ENCODE measurements at places on chromosomes 3 and 15.

GRCh38 chr15:90982135-90982534 is 12.2 kb downstream of the PRC1 start:
- no peak for DNase-seq

DNA sequence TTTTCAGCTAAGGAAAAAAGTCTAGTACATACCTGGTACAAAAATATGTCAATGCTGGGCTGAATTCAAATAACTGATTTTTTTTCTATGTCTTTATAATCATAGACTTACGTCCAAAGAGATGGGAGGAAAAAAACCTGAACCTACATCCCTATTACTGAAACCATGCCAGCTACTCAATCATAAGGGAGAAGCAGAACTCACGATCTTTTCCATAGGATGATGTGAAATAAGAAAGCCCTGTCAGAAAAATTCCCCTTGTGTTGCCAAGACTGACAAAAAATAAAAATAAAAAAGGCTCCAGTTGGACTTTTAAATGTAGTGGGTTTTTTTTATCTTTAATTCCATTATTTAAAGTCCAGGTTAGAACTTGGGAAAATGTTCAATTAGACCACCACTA is 3.3 kb downstream of the MSL2 start:
- DNase-seq, result no peak

GRCh38 chr15:92273723-92274122 is 120.0 kb upstream of the ST8SIA2 start:
- no peak for DNase-seq

GRCh38 chr3:23330568-23330967 is 127.4 kb downstream of the UBE2E2 start:
- no peak for DNase-seq

GRCh38 chr3:126208182-126208581 is 27.8 kb upstream of the ALDH1L1 start:
- DNase-seq, result no peak

DNA sequence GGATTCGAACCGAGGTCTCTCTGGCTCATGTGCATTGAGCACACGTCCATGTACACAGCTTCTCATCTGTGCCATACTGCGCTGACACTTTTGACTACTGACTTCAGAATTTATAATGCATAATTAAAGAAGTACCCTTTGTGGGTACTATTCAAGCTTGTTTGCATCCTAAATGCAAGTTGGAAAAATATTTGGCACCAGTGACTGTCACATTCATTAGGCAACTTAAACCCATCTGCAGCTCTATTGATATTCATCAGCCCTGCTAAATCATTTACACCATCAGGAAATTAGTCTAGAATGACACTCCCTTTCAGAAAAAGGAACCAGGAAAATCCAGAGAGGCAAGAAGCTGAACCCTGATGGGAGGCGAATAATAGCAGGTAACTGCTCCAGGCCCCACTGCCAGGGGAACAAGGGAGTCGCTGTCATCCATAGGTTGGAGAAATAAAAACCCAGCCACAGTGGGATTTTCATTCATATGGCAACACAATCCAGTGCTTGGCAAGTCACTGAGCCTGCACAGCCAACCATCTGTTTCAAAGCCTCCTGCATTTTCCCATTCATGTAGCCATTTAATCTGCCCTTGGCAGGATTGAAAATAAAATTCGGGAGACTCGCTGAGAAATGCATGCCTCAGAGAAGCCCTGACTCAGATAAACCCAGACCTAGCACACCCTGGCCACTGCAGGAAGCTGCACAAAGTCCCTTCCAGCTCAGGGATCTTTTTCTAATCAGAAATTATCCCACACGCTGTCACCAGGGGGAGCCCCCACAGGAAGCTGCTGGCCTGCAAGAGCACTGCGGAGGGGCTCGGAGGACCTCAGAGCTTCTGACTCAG is 103.0 kb upstream of the VEPH1 start:
- peak; percentile 19 for DNase-seq

GRCh38 chr15:57373251-57373881 is 2.9 kb upstream of the CGNL1 start:
- no peak for DNase-seq

GRCh38 chr3:34140616-34141015 is 342.2 kb downstream of the PDCD6IP start:
- DNase-seq, result no peak

DNA sequence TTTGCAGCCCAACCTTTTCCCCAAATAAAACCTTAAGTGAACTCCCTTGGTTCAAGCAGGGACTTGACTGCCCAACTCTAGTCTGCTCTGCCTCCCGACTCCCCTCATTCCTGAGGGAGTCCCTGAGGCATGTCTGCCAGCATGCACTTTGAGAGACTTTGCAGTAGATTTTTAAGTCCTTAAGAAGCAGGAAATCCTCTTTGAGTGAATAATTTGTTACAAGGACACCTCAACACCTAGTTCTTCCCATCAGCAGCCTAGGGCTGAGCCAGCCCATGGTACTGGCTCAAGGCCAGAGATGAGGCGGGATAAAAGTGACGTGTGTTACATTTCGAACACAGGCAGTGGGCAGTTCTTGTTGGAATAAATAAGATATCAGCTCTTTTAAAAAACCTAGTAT is 204.3 kb upstream of the SLC2A2 start:
- DNase-seq, result no peak

DNA sequence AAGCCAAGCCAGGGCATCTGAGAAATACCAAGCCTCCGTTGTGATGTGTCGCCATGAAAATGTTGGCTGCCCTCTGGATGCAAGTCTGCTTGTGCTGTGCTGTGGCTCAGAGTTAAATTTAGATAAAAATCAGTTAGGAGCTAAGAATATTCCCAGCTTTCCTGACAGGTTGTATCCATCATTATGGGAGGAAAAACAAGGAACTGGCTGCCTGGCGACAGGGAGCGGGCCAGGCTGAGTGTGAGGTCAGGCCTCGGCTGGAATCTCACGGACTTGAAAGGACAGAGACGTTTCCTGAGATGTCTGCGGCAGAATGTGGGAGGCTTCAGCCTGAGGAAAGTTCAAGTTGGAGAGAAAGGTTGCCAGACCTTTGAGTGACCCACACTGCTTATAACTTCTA is 213.8 kb downstream of the THSD4 start:
- no peak for DNase-seq

- no peak for DNase-seq
Observed at GRCh38 chr15:101641894-101642293, 10.3 kb downstream of the TM2D3 start.

All from NCI-H345 (cell line).